ENCODE measurements at places on chromosomes 13 and 19.

- no peak for DNase-seq
Measured at GRCh38 chr19:41431426-41432386, 4.5 kb upstream of the B3GNT8 start.

- no peak for DNase-seq
Measured at GRCh38 chr19:6402837-6403608, 10.1 kb upstream of the GTF2F1 start.

DNA sequence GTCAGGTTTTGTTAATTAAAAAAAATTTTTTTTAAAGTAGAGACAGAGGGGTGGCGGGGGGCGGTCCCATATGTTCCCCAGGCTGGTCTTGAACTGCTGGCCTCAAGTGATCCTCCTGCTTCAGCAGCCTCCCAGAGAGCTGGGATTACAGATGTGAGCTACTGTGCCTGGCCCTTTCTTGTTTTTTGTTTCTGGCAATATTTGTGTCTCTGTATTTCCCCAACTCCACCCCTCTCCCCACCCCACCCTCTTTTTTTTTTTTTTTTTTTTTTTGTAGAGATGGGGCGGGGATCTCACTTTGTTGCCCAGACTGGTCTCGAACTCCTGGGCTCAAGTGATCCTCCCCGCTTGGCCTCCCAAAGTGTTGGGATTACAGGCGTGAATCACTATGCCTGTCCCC lies 600 bp upstream of the CAPN12 start:
- DNase-seq, result no peak

DNA sequence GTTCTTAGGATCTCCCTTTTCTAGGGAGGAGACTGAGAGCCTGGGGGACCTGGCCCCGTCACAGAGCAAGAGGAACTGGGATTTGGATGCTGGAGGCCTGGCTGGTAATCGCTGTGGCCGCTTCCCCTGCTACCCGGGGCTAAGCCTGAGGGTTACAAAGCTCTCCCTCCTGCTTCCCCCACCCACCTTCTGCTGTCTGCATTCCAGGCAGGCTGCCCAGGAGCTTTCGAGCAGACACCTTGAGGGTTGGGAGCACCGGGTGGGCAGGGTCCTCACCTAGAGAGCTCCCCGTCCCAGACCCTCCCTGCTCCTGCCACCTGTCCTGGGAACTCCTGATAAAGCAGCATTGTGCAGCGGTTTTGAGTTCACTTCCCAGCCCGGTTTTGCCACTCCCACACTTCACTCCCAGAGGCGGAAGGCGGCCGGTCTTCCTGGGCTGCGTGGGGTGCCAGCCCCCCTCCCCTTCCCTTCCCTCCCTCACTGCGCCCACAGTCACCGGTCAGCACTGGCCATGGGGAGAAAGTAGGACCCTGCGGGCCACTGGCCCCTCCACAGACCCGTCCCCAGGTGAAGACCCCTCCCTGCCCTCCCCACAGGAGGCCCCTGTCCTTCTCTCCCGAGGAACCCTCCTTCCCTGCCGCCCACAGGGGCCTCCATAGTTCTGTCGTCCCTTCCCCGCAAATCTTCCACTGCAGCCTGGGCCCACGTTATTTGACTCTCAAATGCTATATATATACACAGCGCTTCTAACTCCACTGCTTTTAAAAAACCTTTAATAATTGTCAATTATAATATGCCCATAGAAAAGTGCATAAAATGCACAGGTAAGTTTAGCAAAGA lies 8.1 kb downstream of the PAK4 start:
- DNase-seq, result no peak

DNA sequence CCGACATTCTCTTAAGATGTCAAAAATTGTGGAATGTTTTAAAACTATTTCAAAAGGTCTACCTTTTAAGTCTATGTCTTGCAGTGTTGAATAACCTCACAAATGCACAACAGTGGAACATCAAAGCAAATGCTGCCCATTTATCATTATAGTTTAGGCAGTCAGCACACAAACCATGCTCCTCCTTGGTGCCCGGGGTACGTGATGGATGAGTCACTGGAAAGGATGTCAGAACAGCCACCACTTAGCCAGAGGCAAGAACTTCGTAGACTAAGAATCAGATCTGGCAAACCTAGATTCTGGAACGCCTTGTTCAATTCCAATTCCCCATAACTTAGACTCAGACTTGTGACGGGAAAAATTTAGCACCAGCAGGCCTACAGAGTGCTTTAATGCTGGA lies 343.6 kb downstream of the FGF9 start:
- no peak for DNase-seq

DNA sequence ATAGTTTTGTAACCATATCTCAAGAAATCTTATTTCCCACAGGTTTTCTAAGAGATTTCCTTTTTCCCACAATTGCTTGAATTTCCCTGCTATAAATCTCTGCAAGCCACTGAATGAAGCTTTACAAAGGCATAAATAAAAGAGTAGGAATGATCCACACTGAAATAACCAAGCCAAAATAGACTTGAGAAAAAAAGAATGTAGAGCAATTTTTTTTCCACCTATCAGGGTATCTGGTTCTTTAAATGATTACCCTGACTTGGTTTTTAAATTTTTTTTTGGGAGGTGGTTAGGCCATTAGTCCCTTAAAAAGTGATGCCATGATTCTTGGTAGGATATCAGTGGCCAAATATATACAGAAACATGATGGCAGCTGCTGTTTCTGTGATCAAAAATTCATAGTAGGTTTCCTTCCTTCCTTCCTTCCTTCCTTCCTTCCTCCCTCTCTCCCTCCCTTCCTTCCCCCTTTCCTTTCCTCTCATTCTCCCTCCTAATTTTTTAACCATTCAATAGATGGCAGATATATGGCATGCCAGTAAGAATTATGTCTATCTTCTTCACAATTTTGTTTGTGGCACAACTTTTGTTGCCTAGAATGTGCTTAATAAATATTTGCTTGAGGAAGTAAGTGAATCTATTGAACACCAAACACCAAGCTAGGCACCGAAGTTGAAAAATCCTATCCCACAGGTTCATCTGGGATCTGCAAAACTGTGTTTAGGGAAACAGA lies 233.7 kb downstream of the LHFPL6 start:
- no peak for DNase-seq

DNA sequence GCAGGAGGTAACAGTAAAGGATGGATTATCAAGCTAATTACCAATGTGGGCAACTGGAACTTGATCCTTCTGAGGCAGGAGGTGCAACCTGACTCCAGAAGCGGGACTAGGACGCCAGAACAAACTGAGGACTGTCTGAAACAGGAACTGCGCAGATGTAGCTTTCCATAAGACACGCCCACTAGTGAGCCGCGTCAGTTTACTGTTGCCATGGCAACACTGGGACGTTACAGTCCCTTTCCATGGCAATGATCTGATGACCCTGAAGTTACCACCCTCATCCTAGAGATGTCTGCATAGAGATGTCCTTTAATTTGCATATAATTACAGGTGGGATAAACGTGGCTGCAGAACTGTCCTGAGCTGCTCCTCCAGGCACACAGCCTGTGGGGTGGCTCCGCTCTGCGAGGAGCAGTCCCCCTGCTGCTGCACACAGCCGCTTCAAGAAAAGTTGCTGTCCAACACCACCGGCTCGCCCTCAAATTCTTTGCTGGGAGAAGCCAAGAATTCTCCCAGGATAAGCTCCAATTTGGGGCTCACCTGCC lies 816.6 kb downstream of the UQCRFS1 start:
- DNase-seq, result no peak

- DNase-seq, result no peak
Measured at GRCh38 chr13:86881390-86881789, 789.8 kb upstream of the SLITRK5 start.

DNA sequence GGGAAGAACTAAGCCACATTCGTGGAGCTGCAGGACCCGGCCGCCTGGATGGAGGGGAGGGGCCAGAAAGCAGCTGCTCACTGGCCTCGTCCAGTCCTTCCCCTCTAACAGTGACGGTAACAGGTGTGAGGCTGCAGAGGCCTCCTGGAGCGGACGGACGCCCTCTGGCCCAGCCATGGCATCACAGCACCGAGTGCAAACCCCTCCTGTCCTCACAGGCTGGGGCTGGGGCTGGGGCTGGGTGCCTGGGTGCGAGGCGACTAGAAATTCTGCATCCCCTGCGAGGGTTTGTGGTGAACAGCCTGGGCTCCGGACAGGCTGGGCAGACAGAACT lies 3.6 kb downstream of the MICOS13 start:
- no peak for DNase-seq

DNA sequence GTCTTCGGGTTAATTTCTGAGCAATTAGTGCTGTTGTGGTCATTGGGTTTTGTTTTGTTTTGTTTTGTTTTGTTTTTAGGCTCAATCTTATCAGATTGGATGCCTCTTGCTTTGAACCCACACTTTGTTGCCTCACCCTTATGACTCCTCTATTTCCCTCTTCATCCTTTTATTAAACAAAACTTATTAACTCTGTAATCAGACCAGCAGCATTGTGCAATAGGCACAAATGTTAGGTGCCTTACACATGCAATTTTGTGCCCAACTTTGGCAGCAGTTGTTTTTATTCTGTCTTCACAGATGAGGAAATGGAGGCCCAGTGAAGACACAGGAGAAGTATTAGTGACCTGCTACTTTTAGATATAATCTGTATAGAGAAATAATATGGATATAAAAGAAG lies 377.7 kb downstream of the KCNRG start:
- DNase-seq, result no peak

- no peak for DNase-seq
Measured at GRCh38 chr13:38537051-38537450, 149.8 kb upstream of the FREM2 start.

GRCh38 chr19:40603071-40603388 lies 1.9 kb downstream of the LTBP4 start:
- no peak for DNase-seq

DNA sequence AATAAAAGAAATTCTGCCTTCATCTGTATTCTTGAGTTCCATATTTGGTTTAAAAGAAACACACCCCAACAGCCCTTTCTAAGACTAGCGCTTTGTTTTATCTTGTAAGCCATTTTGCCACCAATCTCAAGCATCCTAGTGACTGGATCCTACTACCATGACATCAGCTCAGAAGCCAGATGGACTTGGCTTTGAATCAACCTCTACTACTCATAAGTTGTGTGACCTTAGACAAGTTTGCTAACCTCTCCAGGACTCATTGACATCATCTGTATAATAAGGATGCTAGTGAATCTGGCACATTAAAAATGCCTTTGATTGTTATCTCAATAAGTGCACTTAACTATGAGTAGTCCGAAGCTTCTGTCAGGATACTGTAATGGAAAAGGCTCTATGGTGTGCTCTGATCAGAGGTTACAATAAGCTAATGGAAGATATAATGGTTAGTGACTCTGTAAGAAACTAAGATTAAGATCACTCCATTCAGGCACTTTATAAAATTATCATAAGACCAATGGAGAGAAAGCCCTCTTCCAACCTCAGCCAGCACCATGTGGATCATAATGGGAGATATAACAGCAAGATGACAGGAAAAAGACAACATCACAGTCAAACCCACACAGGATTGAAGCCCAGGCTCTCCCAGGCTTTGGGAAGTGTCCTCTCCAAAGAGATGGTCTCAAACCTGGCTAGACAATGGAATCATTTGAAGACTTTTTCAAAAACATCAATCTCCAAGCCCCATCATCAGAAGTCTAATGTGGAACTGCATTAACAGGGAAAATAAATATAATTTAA lies 180.6 kb upstream of the MIR17HG start:
- no peak for DNase-seq

DNA sequence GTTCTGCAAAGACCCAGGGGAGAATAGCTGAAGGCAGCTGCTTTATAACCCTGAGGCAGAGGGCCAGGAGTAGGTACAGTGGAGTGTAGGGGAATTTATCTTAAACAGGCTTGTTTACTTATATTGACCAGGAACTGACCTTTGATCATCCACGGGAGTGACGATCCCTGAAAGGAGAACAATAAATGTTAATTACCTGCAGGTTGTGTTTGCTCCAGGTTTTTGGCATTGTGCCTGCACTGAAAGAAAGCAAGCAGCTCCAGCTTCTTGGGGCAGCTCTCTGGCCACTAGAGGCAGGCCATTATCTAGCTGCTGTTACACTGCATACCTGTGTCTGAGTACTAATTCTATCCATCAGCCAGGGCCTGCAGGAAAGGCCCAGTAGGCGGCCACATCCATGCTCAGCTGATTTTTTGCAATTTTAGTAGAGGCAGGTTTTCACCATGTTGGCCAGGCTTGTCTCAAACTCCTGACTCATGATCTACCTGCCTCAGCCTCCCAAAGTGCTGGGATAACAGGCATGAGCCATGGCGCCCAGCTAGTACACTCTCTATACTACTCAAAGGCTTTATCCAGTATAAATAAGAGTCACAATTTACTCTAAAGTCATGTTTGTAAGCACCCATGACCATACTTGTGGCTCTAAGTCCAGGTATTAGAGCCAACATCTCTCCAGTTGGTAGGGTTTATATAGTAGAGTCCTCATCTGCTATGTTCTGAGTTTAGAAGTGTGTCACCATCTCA lies 8.5 kb upstream of the ZNF91 start:
- no peak for DNase-seq

GRCh38 chr19:7833225-7834099 lies 3.4 kb downstream of the EVI5L start:
- no peak for DNase-seq

- DNase-seq, result no peak
Measured at GRCh38 chr13:31356991-31357390, 157.2 kb downstream of the B3GLCT start.

- DNase-seq, result no peak
Measured at GRCh38 chr13:72295153-72295552, 428.1 kb upstream of the DACH1 start.

GRCh38 chr13:41284512-41285288 lies 21.3 kb upstream of the MTRF1 start:
- no peak for DNase-seq

DNA sequence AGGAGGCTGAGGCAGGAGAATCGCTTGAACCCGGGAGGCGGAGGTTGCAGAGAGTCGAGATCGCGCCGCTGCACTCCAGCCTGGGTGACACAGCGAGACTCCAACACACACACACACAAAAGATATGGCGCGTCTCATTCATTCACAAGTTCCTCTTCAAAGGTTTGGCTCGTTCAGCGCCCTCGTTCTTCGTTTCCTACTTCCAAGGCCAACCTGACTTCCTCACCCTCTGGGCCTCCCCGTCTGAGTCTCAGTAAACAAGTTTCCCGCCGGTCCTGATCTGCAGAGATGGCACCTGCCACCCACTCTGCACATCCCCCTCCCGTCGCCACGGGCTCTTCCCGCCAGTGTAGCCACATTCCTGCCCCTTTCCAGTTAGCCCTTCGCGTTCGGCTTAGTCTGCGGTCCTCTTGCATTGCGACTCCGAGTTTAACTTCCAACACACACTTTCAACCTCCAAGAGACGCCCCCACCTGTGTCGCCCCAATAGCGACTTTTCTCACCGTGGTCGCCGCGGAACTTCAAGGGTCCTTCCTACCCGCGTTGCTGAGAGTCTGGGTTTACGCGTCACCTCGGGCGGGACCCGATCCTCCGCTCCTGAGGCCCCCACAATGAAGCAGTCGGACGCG lies 1.3 kb upstream of the BSG start:
- DNase-seq, result peak; percentile 74

GRCh38 chr13:80400865-80401426 lies 60.0 kb upstream of the SPRY2 start:
- DNase-seq, result no peak

GRCh38 chr19:48393559-48394330 lies at the start of gene GRIN2D:
Gene GRIN2D, plus strand, starts transcription at chr19:48393668. Its CDS starts 4,725 bp downstream, at chr19:48398393.
- DNase-seq, result peak; percentile 18

GRCh38 chr13:98910501-98910951 lies 67.3 kb downstream of the DOCK9 start:
- DNase-seq, result no peak

GRCh38 chr13:85823832-85824231 lies 24.6 kb upstream of the SLITRK6 start:
- DNase-seq, result no peak

GRCh38 chr13:72521940-72522661 lies 205.3 kb downstream of the MZT1 start:
- DNase-seq, result no peak
